ENCODE measurements at places on chromosomes 6 and 20.
A peak's percentile ranks its signal among the peaks of the same experiment; 100 is the strongest.

DNA sequence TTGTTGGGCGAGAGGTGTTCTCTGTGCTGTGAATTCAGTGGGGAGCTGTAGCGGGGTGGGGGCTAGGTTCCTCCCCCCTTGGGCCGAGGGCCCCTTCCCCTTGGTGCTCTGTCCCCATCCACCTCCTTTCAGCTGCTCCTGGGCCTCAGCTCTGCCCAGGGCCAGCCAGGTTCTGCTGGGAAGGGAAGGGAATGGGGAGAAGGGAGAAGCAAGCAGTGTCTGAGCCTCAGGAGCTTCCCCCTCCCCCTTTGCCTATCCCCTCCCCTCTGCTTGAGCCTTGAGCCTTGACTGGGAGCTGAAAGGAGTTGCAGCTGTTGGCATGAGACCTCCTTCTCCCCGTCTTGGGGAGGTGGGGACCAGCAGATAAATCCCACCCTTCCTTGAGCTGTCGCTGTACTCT, 576 bp upstream of the RRP36 start:
- DNase-seq: no peak

- no peak for DNase-seq
Observed at GRCh38 chr6:40135491-40136072, 201.3 kb upstream of the MOCS1 start.

- DNase-seq: peak; percentile 41
Observed at GRCh38 chr6:27332692-27333641, 20.9 kb upstream of the POM121L2 start.

DNA sequence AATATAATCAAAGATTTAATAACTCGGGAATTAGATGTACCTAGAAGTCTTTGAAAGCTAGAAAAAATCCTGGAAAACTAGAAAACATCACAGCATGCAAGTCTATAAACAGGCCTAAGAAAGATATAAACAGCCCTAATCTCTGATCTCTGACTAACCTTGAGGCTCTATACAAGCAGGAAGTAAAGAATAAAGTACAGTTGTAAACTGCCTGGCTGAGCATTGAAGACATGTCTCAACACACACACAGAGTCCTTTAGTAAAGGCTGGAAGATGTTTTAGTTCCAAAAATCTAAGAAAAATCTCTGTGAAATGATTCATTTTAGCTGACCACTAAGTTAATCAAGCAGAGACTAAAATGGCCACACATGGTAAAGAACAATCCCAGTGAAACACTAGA, 774.5 kb downstream of the EYS start:
- no peak for DNase-seq

GRCh38 chr6:25953733-25954132, 8.9 kb upstream of the TRIM38 start:
- no peak for DNase-seq

GRCh38 chr6:63904650-63905248, 269.1 kb downstream of the PHF3 start:
- DNase-seq: no peak

GRCh38 chr6:134533991-134534390, 216.1 kb upstream of the SGK1 start:
- DNase-seq: no peak

GRCh38 chr6:49721297-49721696, 8.0 kb upstream of the CRISP2 start:
- DNase-seq: no peak

DNA sequence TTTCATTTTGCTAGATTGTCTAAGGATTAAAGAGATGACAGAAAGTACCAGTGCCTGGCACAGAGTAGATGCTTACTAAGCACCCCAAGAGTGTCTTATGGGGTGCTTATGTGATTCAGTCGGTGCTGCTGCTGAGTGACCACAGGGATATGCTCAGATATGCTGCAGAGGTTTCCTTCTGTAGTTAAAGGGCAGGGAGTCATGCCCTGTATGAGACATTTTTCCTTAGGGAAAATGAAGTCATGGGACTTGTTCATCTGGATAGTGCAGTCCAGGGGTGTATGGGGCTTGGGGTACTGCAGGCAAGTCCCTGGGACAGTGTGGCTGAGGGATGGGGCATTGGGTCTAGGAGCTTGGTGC, 25.1 kb downstream of the TOX2 start:
- DNase-seq: no peak

DNA sequence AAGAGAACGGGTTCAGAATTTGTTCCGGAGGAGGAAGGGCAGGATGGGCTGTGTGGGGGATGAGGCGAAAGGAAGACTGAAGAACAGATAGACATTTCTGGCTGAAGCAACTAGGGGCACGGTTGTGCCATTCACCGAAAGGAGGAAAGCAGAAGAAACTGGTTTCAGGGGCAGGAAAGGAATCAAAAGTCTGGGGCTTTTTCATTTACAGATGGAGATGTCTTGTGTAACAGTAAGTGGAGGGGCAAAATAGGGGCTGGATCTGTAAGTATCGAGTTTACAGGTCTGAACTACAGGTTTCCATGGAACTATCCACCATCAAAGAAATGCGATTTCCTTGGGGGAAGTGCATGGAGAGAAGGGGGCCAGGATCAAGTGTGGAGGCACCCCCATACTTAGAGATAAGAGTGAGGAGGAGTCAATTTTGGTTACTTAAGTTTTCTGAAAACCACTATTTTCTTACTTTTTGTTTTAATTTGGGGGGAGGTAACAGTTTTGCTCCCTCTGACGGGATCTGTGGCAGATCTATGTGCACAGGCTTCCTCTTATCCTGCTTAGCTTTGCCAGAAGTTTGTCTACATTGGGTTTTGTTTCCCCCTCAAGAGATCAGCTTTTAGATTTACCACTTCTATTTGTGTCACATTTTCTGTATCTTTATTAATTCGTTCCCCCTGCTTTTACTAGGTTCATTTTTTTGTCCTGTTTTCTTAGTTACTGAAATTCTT, 120.1 kb downstream of the SLC23A2 start:
- DNase-seq: no peak

- no peak for DNase-seq
Observed at GRCh38 chr6:16441262-16441661, 202.9 kb downstream of the GMPR start.

GRCh38 chr20:53609491-53610445, 16.1 kb upstream of the ZNF217 start:
- DNase-seq: no peak

- DNase-seq: no peak
Observed at GRCh38 chr6:167412506-167412905, 87.6 kb downstream of the TTLL2 start.

- no peak for DNase-seq
Observed at GRCh38 chr20:38023181-38024001, 9.9 kb downstream of the TTI1 start.

- no peak for DNase-seq
Observed at GRCh38 chr20:60627751-60628565, 624.1 kb upstream of the CDH4 start.

DNA sequence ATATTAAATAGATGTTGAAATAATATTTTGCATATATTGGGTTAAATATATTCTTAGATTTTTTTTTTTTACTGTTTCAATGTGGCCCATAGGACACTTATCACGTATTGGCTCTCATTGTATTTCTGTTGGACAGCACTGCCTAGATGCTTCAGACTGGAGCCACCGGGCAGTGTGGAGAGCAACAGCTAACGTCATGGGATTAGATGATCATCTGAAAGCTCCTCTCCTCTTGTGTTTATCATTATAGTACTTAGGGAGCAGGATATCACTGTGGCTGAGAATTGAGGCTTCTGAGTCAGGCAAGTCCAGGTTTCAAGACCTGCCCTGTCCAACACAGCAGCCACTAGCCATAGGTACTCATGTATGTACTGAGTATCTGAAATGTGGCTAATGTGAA, 87.4 kb downstream of the ZHX3 start:
- no peak for DNase-seq

DNA sequence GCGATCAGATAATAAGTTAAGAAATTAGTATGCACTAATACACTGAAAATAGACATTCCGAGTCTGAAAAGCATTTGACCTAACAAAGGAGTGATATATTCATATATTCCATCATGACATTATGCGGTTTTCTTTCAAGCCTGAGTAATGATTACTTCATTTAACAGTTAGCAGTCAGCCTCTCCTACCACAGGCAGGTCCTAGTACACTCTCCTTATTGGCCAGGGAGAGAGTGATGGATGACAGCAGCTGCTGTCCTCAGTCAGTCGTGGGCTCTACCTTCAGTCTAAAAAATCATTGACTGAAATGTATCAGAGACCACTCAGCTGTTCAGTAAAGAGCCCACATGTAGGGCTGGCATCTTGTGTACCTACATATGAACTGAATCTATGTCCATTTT, 33.2 kb upstream of the VGLL2 start:
- DNase-seq: no peak

GRCh38 chr6:162118706-162119105, 608.9 kb downstream of the PRKN start:
- DNase-seq: no peak

GRCh38 chr6:7920425-7920824, 9.8 kb upstream of the TXNDC5 start:
- DNase-seq: no peak

- no peak for DNase-seq
Observed at GRCh38 chr6:195861-196360, 96.4 kb upstream of the DUSP22 start.

GRCh38 chr6:157535340-157536222, 154.6 kb downstream of the ZDHHC14 start:
- no peak for DNase-seq

DNA sequence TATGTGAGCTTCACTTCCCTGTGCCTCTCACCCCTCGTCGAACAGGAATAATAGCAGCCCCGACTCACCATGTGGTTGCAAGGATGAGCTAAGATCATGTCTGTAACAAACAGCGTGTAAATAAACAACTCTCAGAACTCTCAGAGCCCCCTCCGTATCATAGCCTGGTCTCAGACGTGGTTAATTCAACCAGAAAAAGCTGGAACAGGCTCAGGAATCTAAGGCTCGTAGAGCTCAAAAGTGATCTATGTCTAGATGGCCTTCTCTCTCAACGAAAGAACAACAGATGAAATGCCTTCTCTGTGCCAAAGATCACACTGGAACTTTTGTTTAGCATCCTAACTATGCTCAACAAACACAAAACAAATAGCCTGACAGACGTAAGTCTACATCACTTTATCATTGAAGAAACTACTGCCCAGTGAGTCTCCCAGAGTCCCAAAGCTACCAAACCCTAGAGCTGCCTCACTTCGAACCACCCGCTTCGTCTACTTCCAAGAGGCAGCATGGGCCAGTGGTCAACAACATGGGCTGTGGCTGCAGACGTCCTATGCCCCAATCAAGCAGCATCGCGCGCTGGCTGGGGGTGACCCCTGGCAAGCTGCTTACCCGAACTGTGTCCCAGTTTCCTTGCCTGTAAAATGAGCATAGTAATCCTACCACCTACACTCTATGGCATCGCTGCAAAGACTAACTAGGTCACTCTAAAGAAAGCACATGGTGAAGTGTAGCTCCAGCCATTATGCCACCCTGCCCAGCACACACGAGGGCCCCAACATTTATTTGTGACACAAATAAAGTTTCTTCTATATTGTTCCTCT, 35.1 kb downstream of the NFATC2 start:
- no peak for DNase-seq

DNA sequence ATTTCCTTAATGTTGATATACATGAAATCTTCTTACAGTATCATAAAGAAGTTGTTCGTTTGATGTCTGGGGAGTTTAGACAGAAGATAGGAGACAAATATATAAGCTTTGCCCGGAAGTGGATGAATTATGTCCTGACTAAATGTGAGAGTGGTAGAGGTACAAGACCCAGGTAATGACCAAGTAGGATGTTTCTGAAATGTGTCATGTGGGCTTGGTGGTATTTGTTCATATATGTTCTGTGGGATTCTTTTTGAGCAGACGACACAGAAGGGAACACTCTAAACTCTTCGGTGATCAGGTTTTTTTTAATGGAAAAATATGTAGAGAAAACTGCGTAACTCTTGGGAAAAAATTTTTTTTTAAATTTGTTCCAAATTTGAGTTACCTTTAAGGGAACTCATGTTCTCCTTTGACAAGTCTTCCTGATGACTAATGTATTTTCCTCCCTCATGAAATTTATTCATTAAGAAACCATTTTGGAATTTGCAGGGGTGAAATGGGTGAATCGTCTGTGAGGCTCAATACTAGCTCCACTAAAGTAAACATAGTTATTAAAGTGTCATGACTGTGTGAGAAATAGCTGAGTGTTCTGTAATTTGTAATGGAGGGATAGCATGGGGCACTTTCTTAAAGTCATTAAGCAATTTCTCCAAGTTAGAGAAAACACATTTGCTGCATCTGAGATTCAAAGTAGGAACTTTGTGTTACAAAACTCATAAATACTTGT, 100.6 kb downstream of the MAP3K4 start:
- DNase-seq: no peak

DNA sequence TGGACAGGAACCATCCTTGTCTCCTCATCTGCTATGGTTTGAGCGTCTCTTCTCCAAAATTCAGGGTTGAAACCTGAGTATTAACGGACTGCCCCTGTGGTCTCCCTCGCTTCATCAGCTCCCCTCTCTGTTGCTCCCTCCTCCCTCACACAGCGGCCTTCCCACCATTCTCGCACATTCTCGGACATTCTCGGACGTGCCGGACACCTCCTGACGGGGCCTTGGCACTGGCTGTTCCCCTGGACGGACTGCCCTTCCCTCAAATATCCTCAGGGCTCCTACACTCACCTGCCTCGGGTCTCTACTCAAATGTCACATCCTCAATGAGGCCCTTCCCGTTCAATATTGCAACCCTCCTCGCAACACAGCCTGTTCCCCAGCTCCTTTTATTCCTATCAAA, 115.8 kb downstream of the TBC1D7 start:
- DNase-seq: no peak

DNA sequence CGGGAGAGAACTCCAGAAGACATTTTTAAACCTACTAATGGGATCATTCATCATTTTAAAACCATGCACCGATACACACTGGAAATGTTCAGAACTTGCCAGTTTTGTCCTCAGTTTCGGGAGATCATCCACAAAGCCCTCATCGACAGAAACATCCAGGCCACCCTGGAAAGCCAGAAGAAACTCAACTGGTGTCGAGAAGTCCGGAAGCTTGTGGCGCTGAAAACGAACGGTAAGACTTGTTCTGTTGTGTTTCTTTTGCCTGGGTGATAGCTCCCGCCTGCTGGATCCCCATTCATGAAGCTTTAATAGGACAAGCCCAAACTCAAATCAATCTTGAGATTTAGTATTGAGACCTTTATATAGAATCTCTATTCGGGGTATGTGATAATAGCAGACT, 4.2 kb downstream of the TNFAIP3 start:
- DNase-seq: no peak

GRCh38 chr6:169171951-169172350, 81.7 kb downstream of the THBS2 start:
- DNase-seq: no peak

DNA sequence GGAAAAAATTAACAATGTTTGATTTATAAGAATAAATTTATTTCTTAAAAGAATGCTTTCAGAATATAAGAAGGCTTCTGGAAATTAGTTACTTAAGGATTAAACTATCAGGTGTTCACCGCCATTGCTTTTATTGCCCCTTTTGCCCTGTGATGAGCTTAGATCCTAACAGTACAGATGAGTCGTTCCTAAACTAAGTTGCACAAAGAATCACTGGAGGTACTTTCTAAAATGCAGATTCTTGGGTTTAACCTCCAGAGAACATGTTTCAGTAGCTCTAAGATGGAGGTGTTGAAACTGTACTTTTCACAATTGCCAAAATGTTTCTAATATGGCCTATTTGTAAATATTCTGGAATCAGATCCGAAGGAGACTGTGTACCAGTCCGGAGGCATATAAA, 211.9 kb downstream of the GMDS start:
- DNase-seq: no peak

Measured in NCI-H1694 treated with DMSO at 0.1 percent for 48 hours (cell line).